Amniotic stem cell (primary cell): ENCODE measurements at places on chromosomes 11 and 22.

GRCh38 chr11:84289381-84289906, 1003.3 kb upstream of the CCDC90B start:
- no peak for DNase-seq

DNA sequence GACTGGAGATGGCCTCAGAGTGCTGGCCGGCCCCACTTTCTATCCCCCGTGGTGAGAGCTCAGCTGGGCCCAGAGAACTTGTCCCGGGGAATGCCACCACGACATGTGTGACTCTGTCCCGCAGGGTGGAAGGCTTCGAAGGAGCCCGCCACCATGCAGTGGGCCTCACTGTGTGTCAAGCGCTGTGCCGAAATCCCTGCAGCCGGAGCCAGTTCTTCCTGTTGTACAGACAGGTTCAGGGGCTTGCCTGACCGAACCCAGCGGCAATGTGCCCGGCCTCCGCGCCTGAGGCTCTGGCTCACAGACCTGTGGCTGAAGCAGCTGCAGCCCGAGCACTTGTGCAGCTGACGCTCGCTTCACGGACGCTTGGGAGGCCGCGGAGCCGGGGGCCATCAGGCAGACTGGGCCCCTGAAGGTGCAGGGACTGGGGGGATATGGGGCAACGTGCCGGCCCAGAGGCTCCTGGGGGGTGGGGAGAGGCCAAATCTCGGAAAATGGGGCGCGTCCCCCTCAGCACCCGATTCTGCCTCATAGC, 650 bp downstream of the PPM1F start:
- DNase-seq, result no peak

GRCh38 chr11:96221244-96222070, 121.5 kb downstream of the MAML2 start:
- no peak for DNase-seq

- no peak for DNase-seq
These were observed 75.1 kb downstream of the PRR5L start for GRCh38 chr11:36371181-36371580.

- DNase-seq, result no peak
These were observed 762.8 kb downstream of the FAM181B start for GRCh38 chr11:81970886-81971285.
